ENCODE measurements at places on chromosomes 16 and 17. TPM values are rescaled to one million over a fixed set of nuclear protein-coding genes. Genes with fewer than 3 reads are reported as not detected.

Gene SBK1
- total RNA-seq: 26.3 TPM

Gene CRHR1
- total RNA-seq: not detected

Gene ACSM2A
- total RNA-seq: not detected

Gene GINS2
- total RNA-seq: 1.9 TPM

Gene GCGR
- not detected for total RNA-seq

Gene TM4SF5
- total RNA-seq: not detected

Gene SPATA32
- 0.44 TPM for total RNA-seq

Gene OR1A1
- total RNA-seq: not detected

Gene MRTFB
- 20.3 TPM for total RNA-seq

Gene PRAC1
- total RNA-seq: not detected

Gene DNAAF1
- total RNA-seq: not detected

Gene TRAPPC1
- total RNA-seq: 125 TPM

Gene UTP4
- total RNA-seq: 41.6 TPM
